HepG2 (cell line): ENCODE measurements at places on chromosomes 6 and 20. TPM values are rescaled to one million over a fixed set of nuclear protein-coding genes. Genes with fewer than 3 reads are reported as not detected.
A peak's percentile ranks its signal among the peaks of the same experiment; 100 is the strongest.

Gene RAMACL
- 0.14 and 0.29 TPM in 2 replicates for polyA plus RNA-seq

Gene FAM184A
- 6.5 and 7.0 TPM in 2 replicates for polyA plus RNA-seq

Gene SLC26A8
- 0.42 and 0.46 TPM in 2 replicates for polyA plus RNA-seq

Gene SLC32A1
- not detected in 2 replicates for polyA plus RNA-seq

Gene BCAS1
- polyA plus RNA-seq = 0.55 and 0.95 TPM in 2 replicates

Gene HLA-DPA1
- polyA plus RNA-seq = not detected in 2 replicates

Gene HLA-DQB1
- polyA plus RNA-seq = not detected in 2 replicates

Gene CFB
- polyA plus RNA-seq = 513 and 772 TPM in 2 replicates

GRCh38 chr20:35004051-35004725 is 48.5 kb downstream of the MYH7B start:
- H3K4me1 ChIP-seq = peaks cover 11% of the 10 kb centered on the region
- peaks cover 96% of the 10 kb centered on the region for H3K36me3 ChIP-seq
- no peak for DNase-seq
- H3K4me3 ChIP-seq = no peak overlapping the region
- H3K27ac ChIP-seq = no peak overlapping the region

- no peak overlapping the region for H3K27ac ChIP-seq
- no peaks in the 10 kb centered on the region for H3K27me3 ChIP-seq
- peaks cover 65% of the 10 kb centered on the region for H3K36me3 ChIP-seq
- H3K4me1 ChIP-seq = no peaks in the 10 kb centered on the region
- DNase-seq = no peak
- no peak overlapping the region for H3K4me3 ChIP-seq
These were observed 75.1 kb downstream of the ZMYND8 start for GRCh38 chr20:47281376-47281775.

DNA sequence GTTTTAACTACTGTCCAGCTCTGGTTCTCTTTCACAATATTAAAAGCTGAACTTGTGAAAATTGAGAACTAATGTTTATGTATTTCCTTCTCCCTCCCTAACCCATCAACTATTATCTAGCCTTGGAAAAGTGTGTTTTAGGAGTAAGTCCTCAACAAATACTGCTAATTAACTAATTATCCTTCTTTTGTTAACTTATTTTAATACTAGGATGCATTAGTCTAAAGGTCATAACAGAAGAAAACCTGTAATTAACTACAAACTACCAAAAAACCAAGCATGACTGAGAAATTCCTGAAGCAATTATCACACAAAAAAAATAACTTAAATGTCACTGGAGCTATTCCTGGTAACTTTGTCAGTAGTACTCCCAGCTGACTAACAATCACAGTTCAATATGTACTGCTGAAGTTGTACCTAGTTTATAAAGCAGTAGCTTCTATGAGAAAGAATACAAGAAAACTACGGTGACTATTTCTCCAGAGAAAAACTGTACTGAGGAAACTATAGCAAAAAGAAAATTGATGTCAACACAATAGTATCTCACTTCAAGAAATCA is 301.9 kb downstream of the LAMA2 start:
- no peaks in the 10 kb centered on the region for H3K4me1 ChIP-seq
- H3K4me3 ChIP-seq = no peak overlapping the region
- no peak overlapping the region for H3K27ac ChIP-seq
- H3K27me3 ChIP-seq = no peaks in the 10 kb centered on the region

GRCh38 chr6:52251113-52251512 is 6.8 kb upstream of the IL17F start:
- no peak for DNase-seq
- no peaks in the 10 kb centered on the region; the same call in 1 of the 2 replicates for H3K27me3 ChIP-seq
- H3K4me1 ChIP-seq = peaks cover 46% of the 10 kb centered on the region

DNA sequence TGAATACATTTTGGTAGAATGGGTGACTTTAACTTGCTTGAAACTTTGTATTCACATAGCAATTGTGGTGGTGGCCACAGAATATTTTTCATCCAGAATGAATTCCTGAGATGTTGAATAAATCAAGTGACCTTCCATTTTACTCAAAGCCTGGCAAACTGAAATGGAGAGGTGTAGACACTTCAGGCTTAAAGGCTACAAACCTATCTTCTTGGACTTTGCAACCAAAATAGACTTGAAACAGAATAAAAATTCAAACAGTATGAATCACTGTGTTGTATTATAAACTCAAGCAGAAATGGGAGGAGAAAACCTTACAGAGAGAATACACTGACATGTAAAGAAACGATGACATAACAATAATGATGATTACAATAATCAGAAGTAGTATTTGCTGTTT is 371.6 kb downstream of the BCKDHB start:
- H3K27me3 ChIP-seq = no peaks in the 10 kb centered on the region
- H3K27ac ChIP-seq = no peak overlapping the region
- H3K4me1 ChIP-seq = peaks cover 7% of the 10 kb centered on the region; the same call in 1 of the 2 replicates
- no peak overlapping the region for H3K4me3 ChIP-seq
- H3K36me3 ChIP-seq = no peaks in the 10 kb centered on the region

- H3K4me1 ChIP-seq = peaks cover 85% of the 10 kb centered on the region
- H3K27me3 ChIP-seq = no peaks in the 10 kb centered on the region
- DNase-seq = no peak
These were observed 49.7 kb downstream of the ARHGAP18 start for GRCh38 chr6:129660346-129660676.

- no peak overlapping the region for H3K27ac ChIP-seq
- no peak overlapping the region for H3K4me3 ChIP-seq
- DNase-seq = no peak
- no peaks in the 10 kb centered on the region for H3K4me1 ChIP-seq
- H3K27me3 ChIP-seq = no peaks in the 10 kb centered on the region
These were observed 270.3 kb downstream of the SLC24A3 start for GRCh38 chr20:19482726-19483125.

- no peak overlapping the region for H3K4me3 ChIP-seq
- H3K4me1 ChIP-seq = peaks cover 13% of the 10 kb centered on the region
- H3K36me3 ChIP-seq = no peaks in the 10 kb centered on the region
- no peak for DNase-seq
These were observed 7.5 kb downstream of the DEF6 start for GRCh38 chr6:35305117-35305516.

DNA sequence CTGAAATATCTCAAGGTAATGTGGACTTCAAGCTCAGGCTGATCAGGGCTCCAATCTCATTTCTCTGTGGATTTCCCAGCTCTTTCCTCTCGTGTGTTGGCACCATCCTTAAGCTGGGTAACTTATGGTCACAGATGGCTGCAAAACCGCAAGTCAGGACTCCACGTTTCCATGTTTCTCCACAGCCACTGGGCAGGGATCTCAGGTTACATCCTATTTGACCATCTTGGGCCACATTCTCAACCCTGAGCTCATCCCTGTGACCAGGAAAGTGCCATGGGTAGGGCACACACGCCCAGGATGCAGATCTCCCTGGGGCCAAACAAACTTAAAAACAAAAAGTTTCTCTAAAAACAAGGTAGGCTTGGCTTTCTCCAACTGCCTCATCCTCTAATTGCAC is 15.4 kb downstream of the RPS6KA2 start:
- H3K27me3 ChIP-seq = peaks cover 5% of the 10 kb centered on the region
- no peaks in the 10 kb centered on the region for H3K4me1 ChIP-seq
- no peak for DNase-seq
- H3K36me3 ChIP-seq = no peaks in the 10 kb centered on the region
- no peak overlapping the region for H3K27ac ChIP-seq
- no peak overlapping the region for H3K4me3 ChIP-seq

- no peak overlapping the region for H3K27ac ChIP-seq
- DNase-seq = peak; percentile 31
- peaks cover 28% of the 10 kb centered on the region for H3K27me3 ChIP-seq
- H3K4me3 ChIP-seq = no peak overlapping the region
- no peaks in the 10 kb centered on the region for H3K4me1 ChIP-seq
These were observed 990 bp downstream of the BPI start for GRCh38 chr20:38304845-38305447.

DNA sequence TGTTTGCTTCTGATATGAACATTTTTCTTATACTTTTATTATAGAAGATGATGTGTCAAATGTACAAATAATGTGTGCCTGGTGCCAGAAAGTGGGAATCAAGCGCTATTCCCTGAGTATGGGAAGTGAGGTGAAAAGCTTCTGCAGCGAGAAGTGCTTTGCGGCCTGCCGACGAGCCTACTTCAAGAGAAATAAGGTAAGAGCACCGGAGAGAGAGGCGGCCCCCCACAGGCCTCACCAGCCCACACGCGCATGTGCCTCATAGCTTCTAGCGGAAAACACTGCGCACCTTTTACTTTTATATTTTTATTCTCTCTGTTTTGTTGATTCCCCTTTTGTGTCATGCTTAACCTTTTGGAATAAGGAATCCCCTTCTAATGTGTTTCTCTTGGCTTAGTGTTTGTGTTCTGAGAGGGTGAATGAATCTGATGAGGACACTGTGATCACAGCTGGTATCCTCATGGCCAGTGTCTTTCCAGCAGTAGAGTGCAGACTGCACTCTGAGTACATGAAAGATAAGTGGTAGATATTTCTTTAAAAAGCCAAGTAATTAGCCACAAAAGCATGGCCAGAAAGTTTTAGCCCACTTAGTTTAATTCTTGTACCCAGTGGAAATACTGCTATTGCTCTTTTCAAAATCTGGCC is 43.6 kb downstream of the SOBP start:
- no peak overlapping the region for H3K27ac ChIP-seq
- H3K4me3 ChIP-seq = no peak overlapping the region
- peaks cover 7% of the 10 kb centered on the region for H3K4me1 ChIP-seq

GRCh38 chr20:47086316-47086715 is 191.7 kb downstream of the EYA2 start:
- H3K4me3 ChIP-seq = no peak overlapping the region
- H3K27ac ChIP-seq = no peak overlapping the region
- no peaks in the 10 kb centered on the region for H3K36me3 ChIP-seq
